ENCODE measurements at places on chromosomes 5 and 9.
A peak's percentile ranks its signal among the peaks of the same experiment; 100 is the strongest.

- no peak for DNase-seq
Measured at GRCh38 chr5:180898621-180899246, at the start of gene BTNL8. TSS of gene BTNL8 (plus strand) at chr5:180899159. CDS start at chr5:180899311, 152 bp downstream.

GRCh38 chr9:115357821-115358220 lies 239.9 kb upstream of the TNC start:
- no peak for DNase-seq

- no peak for DNase-seq
Measured at GRCh38 chr9:110844121-110844520, 175.5 kb downstream of the MUSK start.

GRCh38 chr5:53025487-53025886 lies 36.3 kb downstream of the ITGA2 start:
- DNase-seq = no peak

DNA sequence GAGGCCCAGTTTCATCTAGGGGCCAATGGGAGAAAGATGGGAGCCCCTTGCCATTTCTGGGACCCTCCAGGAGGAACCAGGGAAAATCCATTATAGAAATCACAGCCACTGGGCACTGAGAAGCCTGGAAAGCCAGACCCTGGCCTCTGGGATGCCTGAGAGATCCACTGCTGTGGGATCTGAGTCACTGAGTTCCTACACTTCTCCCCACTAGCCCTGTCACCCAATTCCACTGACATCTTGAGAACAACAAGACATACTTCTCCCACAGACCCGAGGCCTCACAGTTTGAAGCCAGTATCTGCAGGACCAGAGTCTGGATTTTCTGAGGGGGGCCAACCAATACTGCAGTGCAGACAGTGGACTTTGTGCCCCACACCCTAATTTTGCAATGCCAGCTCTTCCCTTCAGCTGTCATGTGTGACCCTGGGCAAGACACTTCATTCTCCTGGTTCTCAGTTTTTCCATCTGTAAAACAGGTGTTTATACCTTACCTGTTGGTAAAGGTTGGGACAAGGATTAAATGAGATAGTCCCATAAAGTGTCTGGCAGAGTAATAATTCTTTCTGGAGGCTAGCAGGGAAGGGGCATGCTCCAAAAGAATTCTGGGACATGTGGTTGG lies 46.5 kb downstream of the CXXC5 start:
- no peak for DNase-seq

- no peak for DNase-seq
Measured at GRCh38 chr5:118434522-118434921, 553.8 kb downstream of the DTWD2 start.

DNA sequence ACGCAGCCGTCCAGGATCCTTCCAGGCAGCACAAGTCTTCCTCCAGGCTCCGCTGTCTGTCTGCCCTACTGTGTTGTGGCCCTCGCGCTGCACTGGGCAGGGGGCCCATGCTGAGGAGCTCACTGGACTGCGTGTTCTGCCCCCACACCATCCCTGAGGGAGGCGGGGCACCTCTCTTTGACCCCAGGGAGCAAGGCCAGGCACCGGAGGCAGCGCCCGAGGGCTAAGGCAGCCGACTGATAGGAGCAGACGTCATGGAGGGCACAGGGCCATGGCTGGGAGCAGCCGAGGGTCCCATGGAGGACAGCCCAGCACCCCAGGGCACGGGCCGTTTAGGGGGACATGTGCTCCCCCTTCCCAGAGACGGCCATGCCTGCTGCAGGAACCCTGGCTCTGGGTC lies 46.7 kb downstream of the KCNT1 start:
- DNase-seq = no peak

DNA sequence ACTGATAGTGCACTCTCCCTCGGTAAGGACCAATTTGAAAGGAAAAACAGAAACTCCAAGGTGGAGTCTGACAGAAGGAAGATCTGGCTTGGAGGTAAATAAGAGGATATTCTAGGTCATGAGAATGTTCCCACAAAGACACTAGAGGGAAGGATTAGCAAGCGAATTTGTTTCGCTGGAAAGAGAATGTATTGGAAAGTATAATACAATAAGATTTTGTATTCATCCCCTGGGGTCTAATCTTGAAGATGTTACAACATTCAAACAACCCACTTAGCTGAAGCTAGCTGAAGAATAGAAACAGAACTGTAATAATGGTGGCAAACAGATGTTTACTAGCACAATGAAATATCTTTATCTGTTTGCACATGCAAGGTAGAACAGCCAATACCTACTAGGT lies 158.7 kb downstream of the GNAQ start:
- DNase-seq = no peak

GRCh38 chr5:119582987-119583386 lies 46.4 kb upstream of the FAM170A start:
- DNase-seq = no peak

- no peak for DNase-seq
Measured at GRCh38 chr9:115135821-115136778, 18.1 kb upstream of the TNC start.

DNA sequence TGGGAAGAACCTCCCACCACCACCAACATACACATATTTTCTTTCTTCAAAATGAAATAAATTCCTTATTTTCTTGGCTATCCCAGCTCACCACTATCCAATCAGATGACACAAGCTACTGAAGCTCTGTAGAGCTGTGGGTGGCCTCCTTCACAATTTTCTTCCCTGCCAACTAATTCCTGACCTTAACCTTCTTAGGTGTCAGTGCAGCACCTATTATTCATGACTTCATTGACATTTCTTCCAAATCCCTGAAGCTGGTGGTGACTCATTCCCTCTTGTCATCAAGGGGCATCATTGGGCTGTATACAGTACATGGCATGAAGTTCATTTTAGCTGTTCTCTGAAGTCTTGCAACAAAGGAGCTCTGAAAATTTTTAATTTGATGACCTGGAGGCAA lies 42.0 kb upstream of the ADRA1B start:
- DNase-seq = no peak

DNA sequence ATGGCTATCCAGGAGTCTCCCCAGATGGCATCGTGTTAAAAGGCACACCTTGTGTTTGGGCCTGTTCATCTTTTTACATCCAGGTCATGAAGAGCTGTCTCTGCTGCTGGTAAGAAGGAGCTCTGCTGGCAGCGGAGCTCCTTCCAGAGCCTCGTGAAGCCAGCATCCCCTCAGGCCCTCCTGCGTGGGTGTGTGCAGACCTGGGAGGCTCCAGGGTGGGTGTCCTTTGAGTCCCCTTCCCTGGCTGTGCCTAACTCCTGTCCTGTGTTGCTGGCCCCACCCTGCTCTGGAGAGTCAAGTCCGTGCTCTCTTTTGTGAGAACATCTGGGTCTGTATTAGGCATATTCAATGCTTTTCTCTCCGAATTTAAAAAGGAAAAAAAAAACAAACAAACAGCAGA lies 149.6 kb upstream of the IRX2 start:
- no peak for DNase-seq

GRCh38 chr9:68919661-68920060 lies 94.3 kb downstream of the PRKACG start:
- no peak for DNase-seq

- DNase-seq = no peak
Measured at GRCh38 chr5:72677447-72677846, 139.0 kb upstream of the TNPO1 start.

- DNase-seq = no peak
Measured at GRCh38 chr9:127783111-127784008, 2.5 kb upstream of the CDK9 start.

DNA sequence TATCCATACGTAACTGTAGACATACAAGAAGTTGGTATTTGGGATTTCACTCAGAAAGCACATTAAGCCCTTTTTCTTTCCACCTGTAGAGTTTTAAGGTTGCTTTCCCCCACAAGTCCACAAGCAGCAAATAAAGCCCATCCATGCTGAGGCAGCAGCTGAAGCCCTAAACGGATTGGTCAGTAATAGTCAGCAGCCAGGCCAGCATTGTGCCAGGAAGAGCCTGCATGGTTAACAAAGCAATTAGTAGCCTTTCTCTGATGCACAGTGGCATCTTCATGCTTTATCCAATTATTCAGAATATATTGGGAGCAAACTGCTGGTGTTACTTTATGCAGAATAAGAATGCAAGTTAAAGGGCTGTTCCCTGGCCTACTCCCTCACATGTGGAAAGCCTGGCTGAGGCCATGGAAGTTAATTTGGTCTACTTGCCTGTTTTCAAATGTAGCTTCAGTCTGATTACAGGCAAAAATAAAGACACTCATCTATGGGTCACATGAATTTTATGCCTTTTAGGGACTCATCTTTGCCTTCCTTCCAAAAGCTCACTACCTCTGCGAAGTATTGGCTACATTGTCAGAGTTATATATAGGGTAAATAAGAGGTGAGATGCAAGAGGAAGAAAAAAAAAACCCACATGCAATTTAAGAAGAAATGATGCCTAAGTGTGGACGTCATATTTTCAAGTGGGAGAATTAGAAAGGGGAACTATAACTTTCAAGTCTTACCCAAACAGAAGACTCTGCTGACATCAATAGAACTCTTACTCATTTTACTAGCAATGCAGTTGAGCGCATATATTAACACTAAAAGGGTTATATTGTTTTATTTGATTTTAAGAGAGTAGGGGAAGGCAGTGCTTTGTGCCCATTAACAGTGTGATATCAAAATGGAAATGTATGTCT lies 15.9 kb downstream of the EBF1 start:
- DNase-seq = no peak

- no peak for DNase-seq
Measured at GRCh38 chr9:28651050-28651722, 1077.9 kb upstream of the C9orf72 start.

- DNase-seq = no peak
Measured at GRCh38 chr9:71676460-71676859, 91.9 kb downstream of the CEMIP2 start.

DNA sequence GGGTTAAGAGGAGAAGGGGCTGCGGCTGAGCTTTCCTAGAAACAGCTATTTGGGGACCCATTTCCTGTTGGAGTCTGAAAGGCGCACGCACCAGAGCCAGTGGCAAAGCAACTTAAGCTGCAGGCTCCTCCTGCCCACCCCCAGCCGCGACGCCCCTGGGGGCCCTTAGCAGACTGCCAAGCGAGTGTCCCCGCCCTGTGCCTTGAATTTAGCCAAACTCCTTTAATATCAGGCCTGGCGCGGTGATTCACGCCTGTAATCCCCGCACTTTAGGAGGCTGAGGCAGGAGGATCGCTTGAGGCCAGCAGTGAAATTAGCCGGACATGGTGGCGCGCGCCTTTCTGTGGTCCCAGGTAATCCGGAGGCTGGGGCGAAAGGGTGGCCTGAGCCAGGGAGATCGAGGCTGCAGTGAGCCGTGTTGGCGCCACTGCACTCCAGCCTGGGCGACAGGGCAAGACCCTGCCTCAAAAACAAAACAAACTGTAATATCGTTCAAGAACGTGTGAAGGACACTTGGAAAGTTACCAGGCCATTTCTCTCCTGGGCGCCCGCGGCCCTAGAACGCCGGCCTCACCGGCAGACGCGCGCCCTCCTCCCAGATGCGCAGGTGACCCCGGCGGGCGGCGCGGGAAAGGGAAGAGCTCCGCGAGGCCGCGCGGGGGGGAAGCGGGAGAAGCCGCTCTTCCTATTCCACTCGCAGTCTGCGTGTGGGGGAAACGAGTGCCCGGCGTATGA lies 1.0 kb upstream of the F2R start:
- peak; percentile 39 for DNase-seq

DNA sequence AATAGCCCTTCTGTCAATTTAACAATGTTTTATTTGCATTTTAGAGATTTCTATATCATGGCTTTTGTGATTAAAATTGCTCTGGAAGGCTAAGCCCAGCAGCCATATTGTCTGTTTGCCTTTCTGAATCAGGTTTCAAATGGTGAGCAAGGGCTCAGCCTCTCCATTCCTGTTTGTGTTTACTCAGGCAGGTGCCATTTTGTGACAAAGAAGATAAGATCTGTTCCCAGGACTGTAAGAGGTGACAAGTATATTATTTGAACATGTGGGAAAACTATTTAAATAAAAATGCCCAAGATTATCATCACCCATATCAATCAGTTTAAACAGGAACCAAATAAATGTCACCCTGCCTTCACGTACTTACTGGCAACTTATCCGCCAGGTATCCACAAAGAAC lies 641.3 kb upstream of the KLF4 start:
- DNase-seq = no peak

DNA sequence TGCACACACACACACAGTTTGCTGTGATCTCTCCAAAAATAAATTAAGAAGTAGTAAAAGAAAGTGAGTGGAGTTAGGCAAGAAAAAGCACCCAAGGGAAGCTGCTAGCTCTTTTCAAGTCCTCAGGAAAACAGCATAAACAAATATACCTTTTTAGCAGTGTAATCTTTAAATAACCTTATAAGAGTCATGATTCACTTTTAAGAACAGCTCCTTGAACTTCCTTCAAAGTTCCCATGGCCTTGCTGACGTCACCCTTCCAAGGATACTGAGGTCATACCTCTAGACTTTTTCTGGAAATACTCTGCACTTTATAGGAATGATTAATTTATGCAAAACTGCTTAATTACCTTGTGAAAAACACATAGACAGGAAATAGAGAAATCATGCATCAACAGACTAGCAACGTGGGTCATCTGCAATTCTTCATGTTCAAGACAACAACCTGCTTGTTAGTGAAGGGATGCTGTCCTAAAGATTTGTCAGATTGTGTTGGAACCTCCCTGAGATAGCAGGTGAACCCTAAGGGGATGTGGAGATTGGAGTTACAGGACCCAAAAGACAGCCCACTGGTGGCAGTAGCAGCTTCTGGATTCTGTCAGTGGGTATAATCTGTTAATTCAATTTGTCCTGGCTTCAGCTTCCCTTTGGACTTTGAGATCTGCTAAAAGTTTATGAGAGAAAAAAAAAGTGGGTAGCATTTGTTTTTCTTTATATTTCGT lies 229.0 kb downstream of the ELAVL2 start:
- DNase-seq = no peak

- no peak for DNase-seq
Measured at GRCh38 chr5:139133282-139133681, 64.9 kb downstream of the SIL1 start.

DNA sequence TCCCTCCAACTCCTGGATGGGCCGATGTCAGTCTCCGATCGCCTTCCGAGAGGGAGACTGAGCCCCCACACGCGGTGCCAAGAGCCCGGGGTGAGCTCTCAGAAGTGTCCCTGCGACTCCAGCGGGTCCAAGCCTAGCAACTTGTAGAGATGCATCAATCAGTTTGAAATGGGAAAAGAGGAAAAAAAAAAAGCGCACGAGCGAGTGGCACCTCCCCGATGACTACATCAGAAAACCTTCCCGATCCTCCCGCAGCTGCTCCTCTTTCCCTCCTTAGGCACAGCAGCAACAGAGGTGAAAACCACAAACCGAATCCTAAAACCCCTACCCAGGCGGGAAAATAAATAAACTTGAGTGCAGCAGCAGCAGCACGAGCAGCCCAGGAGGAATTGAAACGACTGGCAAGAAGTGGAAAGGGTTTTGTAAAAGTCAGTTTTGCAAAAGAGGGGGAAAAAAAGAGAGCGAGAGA lies 1.0 kb upstream of the EFNA5 start:
- DNase-seq = peak; percentile 82

- no peak for DNase-seq
Measured at GRCh38 chr5:24497591-24498157, 147.1 kb downstream of the CDH10 start.

GRCh38 chr5:152505442-152506042 lies 100.5 kb upstream of the NMUR2 start:
- no peak for DNase-seq

Data from HuH-7.5 (cell line).